ENCODE measurements at places on chromosomes 16 and 17.

DNA sequence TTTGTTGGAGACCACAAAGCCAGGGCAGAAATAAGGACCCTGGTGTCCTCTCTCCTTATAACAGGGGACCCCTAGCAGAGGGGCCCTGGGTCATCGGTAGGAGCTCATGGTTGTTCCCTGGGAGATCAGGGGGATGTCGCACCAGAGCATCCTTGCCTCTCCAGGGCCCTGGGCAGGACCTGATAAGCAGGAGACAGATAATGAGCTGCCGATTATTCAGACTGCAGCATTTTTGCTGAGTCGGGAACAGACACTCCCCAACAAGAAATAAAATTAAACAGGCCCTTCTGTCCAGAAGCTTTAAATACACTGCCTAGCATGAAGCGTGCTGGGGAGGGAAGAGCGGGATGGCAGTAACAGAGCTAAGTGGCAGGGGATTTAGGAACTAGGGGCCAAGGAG is 15.4 kb upstream of the GFAP start:
- no peak for DNase-seq

DNA sequence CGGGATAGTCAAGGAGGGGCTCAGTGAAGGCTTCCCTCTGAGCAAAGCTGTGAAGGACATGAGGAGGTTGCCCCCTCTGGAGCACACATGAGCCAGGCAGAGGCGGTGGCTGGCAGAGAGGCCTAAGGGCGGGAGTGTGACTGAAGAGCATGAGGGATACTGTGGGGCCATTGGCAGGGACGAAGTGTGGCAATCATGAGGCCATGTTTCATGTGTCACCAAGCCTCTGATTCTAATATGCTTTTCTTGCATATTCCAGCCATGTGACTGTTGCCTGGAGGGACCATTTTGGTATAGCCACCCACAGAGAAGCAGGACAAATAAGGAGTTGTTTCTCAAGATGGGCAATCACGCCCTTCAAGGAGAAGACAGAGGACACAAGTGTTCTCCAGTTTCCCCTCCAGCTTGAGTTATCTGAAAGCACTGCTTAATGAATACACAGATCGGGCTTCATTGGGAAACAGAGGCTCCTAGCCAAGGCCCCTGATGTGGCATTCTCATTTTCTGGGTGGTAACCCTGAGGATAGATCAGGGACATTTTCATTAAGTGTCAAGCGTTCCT is 68.0 kb downstream of the AKAP1 start:
- no peak for DNase-seq

- DNase-seq = peak; percentile 88
These were observed 54.8 kb upstream of the MAP3K14 start for GRCh38 chr17:45371414-45372324.

- no peak for DNase-seq
These were observed 19.3 kb upstream of the ARHGAP44 start for GRCh38 chr17:12769981-12770380.

DNA sequence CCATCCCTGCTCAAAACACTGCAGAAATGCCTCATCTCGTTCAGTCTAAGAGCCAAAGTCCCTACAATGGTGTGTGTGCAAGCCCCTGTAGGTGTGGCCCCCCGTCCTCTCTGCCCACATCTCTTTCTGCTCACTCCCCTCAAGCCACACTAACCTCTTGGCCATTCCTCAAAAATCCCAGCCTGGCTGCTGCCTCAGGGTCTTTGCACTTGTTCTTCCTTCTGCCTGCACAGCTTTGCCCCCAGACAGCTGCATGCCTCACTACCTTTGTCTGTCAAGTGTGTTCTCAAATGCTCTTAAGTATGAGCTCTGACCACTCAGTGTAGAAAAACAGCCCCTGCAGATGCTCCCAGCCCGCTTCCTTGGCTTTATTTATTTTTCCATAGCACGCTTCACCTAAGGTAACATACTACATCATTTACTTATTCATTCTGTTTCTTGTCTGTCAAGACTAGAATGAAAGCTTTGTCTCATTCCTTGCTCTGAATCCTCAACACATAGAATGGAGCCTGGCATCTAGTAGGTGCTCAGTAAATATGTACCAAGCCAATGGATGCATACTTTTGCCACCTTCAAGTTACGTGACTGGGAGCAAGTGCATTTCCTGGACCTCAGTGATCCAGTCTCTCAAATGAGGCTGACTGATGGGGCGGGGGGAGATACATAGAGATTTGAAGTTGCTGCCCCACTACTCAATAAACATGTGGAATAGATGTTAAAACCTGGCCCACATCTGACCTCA is 38.1 kb downstream of the RAI1 start:
- no peak for DNase-seq

- no peak for DNase-seq
These were observed 3.5 kb downstream of the GNG13 start for GRCh38 chr16:797120-797420.

DNA sequence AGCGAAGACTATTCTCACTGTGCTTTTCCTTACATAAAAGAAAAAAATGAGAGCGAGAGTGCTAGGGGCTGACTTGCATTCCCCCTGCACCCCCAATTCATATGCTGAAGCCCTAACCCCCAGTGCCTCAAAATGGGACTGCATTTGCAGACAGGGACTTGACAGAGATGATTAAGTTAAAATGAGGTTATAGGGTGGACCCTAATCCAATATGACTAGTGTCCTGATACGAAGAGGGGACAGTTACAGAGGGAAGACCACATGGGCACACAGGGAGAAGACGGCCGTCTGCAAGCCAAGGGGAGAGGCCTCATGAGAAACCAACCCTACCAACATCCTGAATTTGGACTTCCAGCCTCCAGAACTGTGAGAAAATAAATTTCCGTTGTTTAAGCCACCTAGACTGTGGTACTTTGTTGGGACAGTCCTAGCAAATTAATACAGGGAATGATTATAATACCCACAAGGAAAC is 1.6 kb upstream of the TMEM220 start:
- no peak for DNase-seq

DNA sequence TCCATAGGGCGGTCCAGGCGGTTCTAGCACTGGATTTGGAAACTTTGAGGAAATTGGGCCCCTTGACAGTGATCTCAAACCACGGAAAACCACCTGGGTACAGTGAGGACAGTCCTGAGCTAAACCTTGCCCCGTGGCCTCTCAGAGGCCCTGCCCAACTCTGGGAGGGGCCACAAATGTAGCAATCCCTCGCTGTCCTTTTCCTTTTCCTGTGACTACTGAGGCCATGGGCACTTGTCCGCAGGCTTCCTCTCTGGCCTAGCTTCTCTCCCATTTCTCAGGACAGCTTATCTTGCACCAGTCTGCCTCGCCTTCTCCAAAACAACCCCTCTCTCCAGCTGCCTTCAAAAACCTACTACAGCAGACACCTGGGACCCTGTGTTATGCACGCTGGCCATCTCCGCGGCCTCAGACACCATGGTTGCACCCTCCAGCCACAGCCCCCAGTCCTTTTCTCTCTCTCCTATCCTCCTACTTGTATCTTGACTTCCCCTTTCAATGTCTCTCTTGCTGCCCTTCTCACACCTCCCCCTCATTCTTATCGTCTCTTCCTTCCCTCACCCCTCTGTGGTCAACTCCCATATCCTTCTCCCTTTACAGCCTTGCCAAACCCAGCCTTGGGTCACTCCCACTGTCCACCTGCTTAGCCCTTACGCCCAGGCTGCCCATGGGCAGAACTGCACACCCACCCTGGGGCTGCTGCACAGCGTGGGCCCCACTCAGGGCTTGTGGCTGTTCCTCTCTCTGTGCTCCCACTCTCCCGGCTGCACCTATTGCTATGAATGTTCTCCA is 7.6 kb downstream of the SCPEP1 start:
- no peak for DNase-seq

- DNase-seq = no peak
These were observed 1.1 kb upstream of the LSM12 start for GRCh38 chr17:44067545-44067940.

DNA sequence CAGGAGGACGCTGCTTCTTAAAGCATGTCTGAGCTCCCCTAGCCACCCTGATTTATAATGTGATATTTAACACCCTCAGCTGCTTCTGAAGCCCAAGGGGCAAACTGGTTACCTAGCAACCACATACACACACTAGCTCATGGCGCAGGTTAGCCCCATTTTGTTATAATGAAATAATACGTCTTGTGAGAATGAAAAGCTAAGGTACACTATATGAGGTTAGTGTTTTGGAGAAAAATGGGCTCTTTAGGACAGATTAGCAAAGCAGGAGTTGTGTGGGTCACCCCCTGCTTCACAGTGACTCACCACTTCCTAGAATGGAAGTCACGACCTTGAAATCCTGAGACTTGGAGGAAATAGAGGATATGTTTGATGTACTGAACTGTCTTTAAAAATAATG is 404.8 kb upstream of the HSBP1 start:
- DNase-seq = no peak

DNA sequence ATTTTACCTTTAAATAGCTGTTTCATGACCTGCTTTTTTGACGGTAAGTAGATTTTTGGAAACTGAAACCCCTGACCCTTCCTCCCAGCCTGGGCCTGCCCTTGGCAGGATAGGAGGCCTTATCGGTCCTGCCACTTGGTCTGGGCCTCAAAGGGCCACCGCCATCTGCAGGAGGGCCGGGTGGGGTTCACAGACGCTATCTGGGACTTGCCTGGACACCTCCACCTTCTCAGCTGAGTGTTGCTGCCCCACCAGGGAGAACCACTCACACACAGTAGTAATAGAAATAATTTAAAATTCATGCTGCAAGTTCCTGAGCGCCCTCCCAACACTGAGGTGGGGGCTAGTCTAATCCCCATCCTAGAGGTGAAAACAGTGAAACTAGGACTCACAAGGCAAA is 4.6 kb upstream of the NPRL3 start:
- DNase-seq = no peak

DNA sequence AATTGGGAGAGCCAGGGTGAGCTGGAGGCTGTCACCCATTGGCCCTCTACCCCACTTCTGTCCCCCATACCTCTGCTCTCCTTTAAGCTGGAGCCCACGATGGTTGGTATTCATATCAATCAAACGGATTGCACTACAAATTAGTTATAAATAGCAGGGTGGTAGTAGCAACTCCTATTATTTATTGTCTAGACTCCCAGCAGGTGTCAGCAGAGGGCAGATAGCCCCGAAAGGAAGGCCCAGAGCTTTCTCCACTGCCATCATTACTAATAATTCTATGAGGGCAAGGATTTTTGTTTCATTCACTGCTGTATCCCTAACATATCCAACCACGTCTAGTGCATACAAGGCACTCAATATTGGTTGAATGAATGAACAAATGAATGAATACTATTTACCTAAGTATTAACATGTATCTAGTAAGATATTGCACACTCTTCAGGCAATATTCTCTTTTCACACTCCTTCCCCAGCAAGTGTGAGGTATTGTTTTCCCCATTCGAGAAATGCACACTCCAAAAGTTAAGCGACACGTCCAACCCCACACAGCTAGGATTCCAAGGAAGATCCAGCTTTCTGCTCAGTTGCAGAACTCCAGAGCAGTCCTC is 6.3 kb downstream of the C17orf50 start:
- no peak for DNase-seq

DNA sequence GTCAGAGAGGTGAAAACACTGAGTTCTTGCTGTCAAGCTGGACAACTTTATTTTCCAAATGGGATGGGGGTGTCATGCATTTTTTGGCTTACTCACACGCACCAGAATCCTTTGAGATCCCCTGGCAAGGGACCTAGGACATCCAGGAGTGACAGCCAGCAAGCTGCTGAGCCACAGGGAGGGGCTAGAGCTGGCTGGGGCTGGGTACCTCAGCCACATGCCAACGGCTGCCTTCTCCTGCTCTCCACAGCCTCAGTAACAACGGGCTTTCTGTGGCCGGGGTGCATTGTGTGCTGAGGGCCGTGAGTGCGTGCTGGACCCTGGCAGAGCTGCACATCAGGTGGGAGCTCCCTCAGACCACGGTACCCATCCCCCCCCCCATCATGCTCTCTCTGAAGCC is 47.6 kb downstream of the NLRC5 start:
- no peak for DNase-seq

GRCh38 chr17:59328601-59329000 is 2.9 kb upstream of the YPEL2 start:
- DNase-seq = no peak

- DNase-seq = no peak
These were observed 32.2 kb upstream of the MFSD6L start for GRCh38 chr17:8831234-8831849.

Measured in SW 1271 (cell line).